ENCODE measurements at places on chromosomes 12 and 14. TPM values are rescaled to one million over a fixed set of nuclear protein-coding genes. Genes with fewer than 3 reads are reported as not detected.

DNA sequence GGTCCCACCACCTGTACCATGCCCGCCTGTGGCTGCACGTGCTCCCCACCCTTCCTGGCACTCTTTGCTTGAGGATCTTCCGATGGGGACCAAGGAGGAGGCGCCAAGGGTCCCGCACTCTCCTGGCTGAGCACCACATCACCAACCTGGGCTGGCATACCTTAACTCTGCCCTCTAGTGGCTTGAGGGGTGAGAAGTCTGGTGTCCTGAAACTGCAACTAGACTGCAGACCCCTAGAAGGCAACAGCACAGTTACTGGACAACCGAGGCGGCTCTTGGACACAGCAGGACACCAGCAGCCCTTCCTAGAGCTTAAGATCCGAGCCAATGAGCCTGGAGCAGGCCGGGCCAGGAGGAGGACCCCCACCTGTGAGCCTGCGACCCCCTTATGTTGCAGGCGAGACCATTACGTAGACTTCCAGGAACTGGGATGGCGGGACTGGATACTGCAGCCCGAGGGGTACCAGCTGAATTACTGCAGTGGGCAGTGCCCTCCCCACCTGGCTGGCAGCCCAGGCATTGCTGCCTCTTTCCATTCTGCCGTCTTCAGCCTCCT is 1.1 kb downstream of the INHBE start:
- DNase-seq, result peak; percentile 75

DNA sequence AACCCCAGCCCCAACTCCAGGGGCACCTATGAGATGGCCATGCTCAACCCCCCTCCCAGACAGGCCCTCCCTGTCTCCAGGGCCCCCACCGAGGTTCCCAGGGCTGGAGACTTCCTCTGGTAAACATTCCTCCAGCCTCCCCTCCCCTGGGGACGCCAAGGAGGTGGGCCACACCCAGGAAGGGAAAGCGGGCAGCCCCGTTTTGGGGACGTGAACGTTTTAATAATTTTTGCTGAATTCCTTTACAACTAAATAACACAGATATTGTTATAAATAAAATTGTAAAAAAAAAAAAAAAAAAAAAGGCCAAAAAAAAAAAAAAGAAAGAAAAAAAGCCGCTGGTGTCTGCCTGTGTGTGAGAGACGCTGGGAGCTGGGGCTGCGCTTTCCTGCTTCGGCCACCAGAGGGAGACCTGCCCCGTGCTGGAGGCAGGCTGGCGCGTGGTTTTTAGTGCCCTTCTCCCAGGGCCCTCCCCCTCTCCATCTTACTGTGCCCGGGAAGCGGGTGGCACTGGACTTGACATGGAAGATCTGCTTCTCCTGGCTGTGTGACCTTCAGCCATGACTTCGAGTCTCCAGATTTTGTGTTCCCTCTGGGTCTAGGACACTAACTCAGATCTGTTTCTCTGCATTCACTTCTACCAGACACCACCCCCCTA is 3.4 kb upstream of the NXPH4 start:
- DNase-seq, result peak; percentile 88

DNA sequence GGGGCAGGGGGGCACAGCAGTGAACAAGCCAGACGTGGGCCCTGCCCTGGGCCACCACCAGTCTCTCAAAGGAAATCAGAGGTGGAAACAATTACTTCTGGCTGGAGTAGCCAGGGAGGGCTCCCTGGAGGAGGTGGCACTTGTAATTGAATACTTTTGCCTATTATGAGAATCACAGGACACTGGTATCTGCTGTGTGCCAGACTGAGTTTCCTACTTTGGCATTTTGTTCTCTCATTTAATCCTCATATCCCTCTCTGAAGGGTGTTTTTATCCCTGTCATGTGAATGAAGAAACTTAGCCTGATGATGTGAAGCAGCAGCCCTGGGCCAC is 7.2 kb downstream of the FAM222A start:
- no peak for DNase-seq

DNA sequence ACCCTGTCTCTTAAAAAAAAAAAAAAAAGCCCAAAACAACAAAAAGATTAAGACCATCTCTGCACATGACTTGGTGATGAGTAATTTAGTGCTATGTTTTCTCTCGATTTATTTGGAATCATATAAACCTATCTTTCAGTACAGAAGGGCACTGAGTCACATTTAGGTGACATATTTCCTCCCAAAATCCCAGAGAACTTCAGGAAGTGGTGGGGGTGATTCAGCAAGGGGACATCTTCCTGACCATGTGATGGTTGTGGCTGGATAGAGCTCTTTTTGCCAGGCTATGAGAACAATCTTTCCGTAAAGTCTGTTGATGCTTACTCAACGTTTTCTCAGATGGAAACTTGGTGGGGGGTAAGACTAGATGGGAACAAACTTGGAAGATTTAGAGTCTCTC is 50.0 kb downstream of the PPFIBP1 start:
- DNase-seq, result no peak

DNA sequence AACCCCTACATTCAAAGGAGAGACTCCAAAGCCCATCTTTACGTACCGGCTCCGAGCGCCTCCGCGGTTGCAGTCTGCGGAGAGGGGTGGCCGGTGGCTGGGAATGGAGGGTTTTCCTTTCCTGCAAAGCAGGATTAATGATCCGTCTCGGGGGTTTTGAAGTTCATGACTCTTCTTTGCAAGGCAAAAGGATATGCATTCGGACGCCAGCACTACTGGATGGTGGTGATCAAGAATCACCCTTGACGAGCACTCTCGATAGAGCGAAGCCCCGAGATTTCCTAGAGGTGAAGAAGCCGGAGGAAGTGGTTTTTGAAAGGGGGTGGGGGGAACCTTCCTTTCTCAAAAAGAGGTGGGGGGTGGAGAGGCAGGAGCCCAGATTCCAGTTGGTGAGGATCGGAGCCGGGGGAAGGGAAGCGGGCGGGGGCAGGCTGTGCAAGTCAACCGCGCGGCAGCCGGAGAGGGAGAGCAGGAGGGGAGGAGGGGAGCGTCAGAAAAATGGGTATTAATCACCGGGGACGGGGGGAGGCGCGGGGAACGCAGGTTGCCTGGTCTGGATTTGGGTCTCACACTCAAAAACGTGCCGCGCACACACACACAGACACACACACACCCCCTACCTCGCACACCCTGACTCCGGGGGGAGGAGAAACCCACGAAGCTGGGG is at the start of gene GRIN2B:
Gene GRIN2B (minus strand): TSS at position 307 of the 667 bp plus-strand sequence. CDS start 115,394 bp downstream, outside the sequence.
- no peak for DNase-seq

The CLEC2D gene
- total RNA-seq, result 282 TPM

The CNPY2 gene
- 113 TPM for total RNA-seq

All from activated CD8-positive, alpha-beta T cell treated with anti-CD3 and anti-CD28 coated beads, Interleukin-2, amount 10 ng/mL, durations not matched to agents 7 days and 5 days (primary cell).